ENCODE measurements at places on chromosomes 2 and 18.
A peak's percentile ranks its signal among the peaks of the same experiment; 100 is the strongest.

DNA sequence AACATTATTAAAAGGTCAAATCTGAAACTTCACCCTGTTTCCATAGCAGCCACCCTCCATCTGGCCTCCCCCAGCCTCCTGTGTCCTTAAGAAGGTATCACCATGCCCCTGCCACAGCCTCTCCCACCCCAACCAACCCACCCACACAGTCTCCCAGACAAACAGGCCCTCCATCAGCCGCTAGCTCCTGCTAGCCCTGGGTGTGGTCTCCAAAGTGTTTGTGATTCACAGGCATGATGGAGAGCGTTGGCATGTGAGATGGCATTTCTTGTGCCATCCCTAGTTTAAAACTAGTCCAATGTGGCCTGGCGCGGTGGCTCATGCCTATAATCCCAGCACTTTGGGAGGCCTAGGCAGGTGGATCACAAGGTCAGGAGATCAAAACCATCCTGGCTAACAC is 44.9 kb upstream of the GPR45 start:
- no peak for DNase-seq

- no peak for DNase-seq
Measured at GRCh38 chr18:69559604-69560003, 158.9 kb downstream of the DOK6 start.

DNA sequence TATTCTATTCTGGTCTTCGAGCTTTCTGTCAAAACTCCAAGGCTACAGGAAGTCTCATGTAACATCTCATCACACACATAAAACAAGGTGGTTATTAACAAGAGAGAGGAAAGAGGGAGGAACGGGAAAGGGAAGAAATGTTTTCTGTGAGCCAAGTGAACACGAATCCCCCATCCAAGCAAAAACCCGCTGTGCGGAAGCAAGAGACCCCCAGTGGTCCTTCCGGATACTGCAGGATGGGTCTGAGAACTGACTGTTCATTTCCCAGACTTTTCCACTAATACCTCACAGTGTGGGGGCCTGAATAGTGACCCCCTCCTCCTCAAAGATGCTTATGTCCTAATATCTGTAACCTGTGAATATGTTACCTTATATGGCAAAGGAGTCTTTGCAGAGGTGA is 19.0 kb upstream of the DIPK1C start:
- no peak for DNase-seq

DNA sequence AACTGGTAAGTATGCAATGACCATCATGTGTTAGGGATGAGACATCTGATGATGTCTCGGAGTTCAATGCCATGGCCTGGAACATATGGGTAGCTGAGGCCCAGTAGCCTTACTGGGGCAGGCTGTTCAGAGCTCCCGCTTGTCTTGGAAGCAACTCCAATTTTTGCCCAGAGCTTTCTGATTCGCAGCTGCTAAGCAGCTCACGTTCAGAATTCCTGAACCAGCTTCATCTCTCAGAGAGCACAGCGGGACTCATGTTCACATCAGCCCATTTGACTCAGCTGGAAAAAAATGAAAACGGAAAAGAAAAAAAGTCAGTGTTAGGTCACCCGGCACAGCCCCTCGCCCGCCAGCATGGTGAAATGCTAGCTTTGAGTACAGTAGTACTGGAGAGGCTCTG is 16.8 kb upstream of the LRATD1 start:
- no peak for DNase-seq

DNA sequence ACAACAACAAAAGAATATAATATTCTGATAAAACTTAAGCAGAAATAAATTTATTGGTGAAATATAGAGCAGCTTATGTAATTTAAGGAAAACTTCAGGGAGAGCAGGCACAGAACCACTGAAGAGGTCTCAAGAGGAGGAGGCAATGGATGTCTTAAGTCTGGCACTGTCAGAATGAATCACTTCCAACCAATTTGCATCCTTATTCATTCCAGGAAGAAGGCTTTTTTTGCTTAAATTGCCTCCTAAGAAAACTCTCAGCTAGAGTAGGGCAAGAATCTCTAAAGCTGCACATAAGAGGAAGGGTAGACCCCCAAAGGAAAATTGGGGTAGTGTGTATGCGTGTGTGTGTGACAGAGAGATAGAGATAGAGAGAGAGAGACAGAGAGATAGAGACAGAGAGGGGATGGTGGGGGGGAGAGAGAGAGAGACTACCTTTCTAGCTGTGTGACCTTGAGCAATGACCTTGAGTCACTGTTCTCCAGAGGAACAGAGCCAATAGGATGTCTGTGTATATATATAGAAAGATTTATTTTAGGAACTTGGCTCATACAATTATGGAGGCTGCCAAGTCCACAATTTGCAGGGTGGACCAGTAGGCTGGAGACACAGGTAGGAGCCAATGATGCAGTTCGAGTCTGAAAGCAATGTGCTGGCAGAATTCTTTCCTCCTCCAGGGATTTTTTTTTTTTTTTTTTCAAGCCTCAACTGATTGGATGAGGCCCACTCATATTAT is 96.4 kb upstream of the LINC00305 start:
- no peak for DNase-seq

DNA sequence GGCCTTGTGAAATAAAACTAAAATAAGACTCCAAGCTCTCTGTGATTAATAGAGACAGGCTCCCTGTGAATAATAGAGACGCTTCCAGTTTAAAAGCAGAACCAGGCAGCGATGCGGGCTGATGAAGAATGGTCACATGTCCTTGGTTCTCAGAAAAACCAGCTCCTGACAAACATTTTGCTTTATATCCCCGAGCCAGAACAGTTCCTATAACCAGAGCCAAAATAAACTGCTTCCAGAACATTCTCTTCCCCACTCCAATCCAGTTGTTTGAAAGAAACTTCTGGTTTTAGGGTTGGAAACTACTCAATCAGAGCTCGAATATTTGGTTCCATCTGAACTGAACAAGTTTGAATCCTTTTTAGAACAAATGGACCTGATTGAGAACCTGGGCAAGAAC is 213.7 kb downstream of the TSN start:
- DNase-seq, result no peak

GRCh38 chr2:16400127-16400623 is 265.5 kb downstream of the CYRIA start:
- DNase-seq, result no peak

DNA sequence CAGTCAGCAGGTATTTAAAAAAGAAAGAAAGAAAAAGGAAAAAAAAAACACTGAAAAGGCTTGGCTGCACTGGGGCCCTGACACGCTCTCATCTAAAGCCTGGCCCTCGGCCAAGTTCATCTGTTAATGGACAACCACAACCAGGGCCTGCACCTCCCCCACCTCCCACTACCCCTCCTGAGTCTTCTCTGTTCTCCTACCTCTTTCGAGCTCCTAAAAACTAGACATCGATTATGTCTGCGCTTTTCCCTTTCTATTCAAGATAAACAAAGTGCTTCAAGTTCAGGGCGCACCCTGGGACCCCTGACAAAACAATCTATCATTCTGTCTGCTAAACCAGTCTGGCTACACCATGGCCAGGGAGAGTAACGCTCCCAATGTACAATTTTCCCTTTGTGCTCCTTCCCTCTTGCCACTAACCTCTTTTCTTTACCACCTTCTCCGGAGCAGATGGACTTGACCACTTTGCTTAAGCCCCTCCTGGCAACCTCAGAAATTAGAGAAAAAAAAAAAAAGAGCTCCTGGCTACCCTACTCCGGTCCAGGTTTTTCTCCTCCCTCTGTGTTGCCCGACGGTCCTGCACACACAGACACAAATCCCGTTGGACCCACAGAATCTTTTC is 22.7 kb downstream of the BCL11A start:
- no peak for DNase-seq

DNA sequence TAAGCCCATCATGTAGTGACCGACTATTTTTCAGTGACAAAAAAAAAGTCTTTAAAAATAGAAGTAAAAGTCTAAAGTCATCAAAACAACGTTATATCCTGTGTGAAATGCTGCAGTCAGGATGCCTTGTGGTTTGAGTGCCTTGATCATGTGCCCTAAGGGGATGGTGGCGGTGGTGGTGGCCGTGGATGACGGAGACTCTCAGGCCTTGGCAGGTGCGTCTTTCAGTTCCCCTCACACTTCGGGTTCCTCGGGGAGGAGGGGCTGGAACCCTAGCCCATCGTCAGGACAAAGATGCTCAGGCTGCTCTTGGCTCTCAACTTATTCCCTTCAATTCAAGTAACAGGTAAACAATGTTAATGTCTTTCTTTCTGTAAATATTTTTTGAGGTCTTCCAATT is at the start of gene CD28:
CD28 (plus strand) TSS at position 237 of the 400 bp plus-strand sequence; CDS start at position 295, 58 bp downstream.
- peak; percentile 92 for DNase-seq

DNA sequence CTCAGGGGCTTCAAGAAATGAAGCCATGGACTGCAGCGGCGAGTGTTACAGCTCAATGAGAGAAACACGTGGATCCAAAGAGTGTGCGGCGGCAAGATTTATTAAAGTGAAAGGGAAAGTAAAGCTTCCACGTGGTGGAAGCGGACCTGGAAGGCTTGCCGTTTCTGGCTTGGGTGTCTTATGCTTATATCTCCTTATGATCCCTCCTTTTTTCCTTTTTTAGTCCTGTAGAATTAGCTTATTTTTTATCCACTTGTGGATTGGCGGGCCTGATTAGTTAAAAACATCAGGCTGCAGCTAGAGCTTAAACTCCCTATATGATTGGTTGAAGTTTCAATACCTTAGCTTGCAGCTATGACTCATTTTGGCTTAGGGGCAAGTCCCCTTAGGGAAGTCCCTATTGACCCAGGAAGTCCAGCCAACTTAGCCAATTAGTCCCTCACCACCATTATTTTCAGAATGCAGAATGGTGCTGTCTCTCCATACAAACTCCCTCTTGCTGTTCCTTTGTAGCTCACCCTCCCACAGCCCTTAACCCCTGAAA is 11.6 kb upstream of the HNMT start:
- DNase-seq, result peak; percentile 61

- no peak for DNase-seq
Measured at GRCh38 chr2:178317811-178318210, 123.5 kb downstream of the OSBPL6 start.

All from CD4-positive, alpha-beta T cell treated with Interleukin-4 for 1 hour (primary cell).